Hepatocyte (in vitro differentiated cells): ENCODE measurements at places on chromosomes 6 and 20. TPM values are rescaled to one million over a fixed set of nuclear protein-coding genes. Genes with fewer than 3 reads are reported as not detected.

SGK2 gene
- 8.8 and 12.5 TPM in 2 replicates for polyA plus RNA-seq

NFKBIL1 gene
- polyA plus RNA-seq = 25.0 and 30.3 TPM in 2 replicates

LGSN gene
- polyA plus RNA-seq = 0.73 and 2.6 TPM in 2 replicates

ARFGEF3 gene
- 0.83 and 1.1 TPM in 2 replicates for polyA plus RNA-seq

RBM39 gene
- polyA plus RNA-seq = 200 and 260 TPM in 2 replicates
